ENCODE measurements at places on chromosomes 5 and 9. TPM values are rescaled to one million over a fixed set of nuclear protein-coding genes. Genes with fewer than 3 reads are reported as not detected.
A peak's percentile ranks its signal among the peaks of the same experiment; 100 is the strongest.

DNA sequence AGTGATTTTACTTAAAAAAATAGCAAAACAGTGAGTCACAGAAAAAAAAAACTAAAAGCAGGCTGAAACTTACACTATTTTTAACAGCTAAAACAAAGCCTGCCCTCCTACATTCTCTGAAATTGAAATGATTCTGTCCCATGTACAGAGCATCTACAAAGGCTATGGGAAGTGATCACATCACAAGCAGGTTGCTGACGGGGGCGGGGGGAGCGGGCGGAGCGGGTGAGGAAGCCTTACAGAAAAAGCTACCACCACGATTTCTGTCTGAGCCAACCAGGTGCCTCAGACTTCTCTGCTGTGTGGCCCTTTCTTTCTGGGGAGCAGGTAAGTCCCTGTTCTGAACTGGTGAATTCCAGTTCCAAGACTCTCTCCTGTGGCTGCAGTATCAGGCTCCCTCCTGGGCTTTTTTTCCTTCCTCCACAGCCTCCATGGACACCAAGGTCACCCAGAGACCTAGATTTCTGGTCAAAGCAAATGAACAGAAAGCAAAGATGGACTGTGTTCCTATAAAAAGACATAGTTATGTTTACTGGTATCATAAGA lies 104.9 kb downstream of the ANKRD18B start:
- no peaks in the 10 kb centered on the region for H3K36me3 ChIP-seq
- peaks cover 18% of the 10 kb centered on the region for H3K27me3 ChIP-seq
- H3K4me1 ChIP-seq, result no peaks in the 10 kb centered on the region
- H3K27ac ChIP-seq, result no peak overlapping the region
- H3K4me3 ChIP-seq, result no peak overlapping the region

The CNTNAP3B gene
- total RNA-seq, result 16.2 TPM

- H3K4me1 ChIP-seq, result peaks cover 51% of the 10 kb centered on the region
- DNase-seq, result no peak
- H3K36me3 ChIP-seq, result no peaks in the 10 kb centered on the region
- H3K27ac ChIP-seq, result peak overlapping the region; percentile 68
- H3K4me3 ChIP-seq, result no peak overlapping the region
- no peaks in the 10 kb centered on the region for H3K27me3 ChIP-seq
Measured at GRCh38 chr5:113249206-113249605, 185.6 kb downstream of the TSSK1B start.

GRCh38 chr9:96661711-96662110 lies 6.6 kb upstream of the PRXL2C start:
- peaks cover 10% of the 10 kb centered on the region for H3K4me1 ChIP-seq
- no peaks in the 10 kb centered on the region for H3K27me3 ChIP-seq
- DNase-seq, result no peak
- no peak overlapping the region for H3K4me3 ChIP-seq

The MCIDAS gene
- total RNA-seq, result not detected

DNA sequence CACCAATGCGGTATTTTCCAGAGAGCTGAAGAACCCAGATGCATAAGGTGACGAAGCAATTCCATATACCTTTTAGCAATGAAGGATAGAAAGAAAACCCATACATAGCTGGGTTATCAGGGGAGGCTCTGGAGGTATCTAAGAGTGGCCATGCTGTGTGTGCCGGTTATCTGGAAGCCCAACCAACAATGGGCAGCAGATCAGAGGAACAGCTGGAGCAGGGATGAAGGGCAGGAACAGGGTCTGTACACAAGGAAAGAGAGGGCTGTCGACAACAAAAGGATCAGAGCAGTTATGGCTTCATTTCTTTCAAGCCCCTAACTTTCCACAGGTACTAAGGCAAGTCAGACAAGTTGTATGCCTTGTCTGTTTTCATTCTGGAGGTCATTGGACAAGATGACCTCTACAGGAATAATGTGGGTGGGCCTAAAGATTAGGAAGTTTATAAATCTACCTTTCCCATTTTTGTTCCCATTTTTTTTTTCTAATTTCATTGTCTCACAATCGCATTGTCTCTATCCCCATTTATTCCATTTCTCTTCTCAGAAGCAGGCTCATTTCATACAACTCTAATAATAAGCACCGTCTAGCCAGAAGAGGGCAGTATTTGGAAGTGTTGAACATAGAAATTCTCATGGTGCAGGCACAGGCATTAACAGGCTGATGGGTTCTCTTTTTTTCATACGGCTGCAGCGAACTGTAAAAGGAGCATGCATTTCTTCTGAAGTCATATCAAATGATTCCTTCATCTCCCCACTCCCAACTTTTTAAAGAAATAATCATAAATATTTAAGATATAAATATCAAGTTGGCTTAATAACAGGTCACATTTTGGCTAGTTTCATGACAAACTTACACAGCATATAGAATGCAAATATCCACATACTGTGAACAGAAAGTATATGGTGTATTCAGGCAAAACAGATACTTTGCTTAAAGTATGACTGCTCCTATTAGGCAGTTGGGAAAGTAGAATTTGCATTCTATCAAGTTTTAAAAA lies 63.5 kb downstream of the ZNF474 start:
- no peak overlapping the region for H3K4me3 ChIP-seq
- H3K4me1 ChIP-seq, result no peaks in the 10 kb centered on the region
- DNase-seq, result no peak
- no peaks in the 10 kb centered on the region for H3K36me3 ChIP-seq
- H3K27ac ChIP-seq, result no peak overlapping the region

- H3K4me3 ChIP-seq, result no peak overlapping the region
- H3K27me3 ChIP-seq, result no peaks in the 10 kb centered on the region
- H3K27ac ChIP-seq, result no peak overlapping the region
- no peaks in the 10 kb centered on the region for H3K4me1 ChIP-seq
Measured at GRCh38 chr9:15834541-15834940, 281.7 kb downstream of the CCDC171 start.

DNA sequence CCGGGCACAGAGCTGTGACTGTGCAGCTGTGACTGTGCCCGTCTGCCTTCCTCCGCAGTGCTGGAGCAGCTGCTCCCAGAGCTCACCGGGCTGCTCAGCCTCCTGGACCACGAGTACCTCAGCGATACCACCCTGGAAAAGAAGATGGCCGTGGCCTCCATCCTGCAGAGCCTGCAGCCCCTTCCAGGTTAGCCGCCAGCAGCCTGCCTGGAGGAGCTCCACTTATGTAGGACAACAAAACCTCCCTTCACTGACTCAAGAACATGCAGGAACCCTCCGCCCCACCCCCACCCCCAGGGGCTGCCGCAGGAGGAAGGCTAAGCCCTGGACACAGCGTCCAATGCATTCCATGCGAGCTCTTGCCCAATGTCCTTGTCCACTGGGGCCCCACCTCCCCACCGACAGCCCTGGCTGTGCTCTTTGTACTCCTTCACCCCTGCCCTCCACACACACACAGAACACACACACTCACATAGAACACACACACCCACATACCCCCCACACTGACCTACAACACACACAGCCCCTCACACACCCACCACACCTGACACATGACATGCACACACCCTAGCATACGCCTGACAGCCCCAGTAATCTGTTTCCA lies 27.9 kb downstream of the AFAP1L1 start:
- H3K4me3 ChIP-seq, result peak overlapping the region; percentile 23
- H3K27ac ChIP-seq, result peak overlapping the region; percentile 79
- no peak for DNase-seq
- peaks cover 54% of the 10 kb centered on the region for H3K36me3 ChIP-seq

DNA sequence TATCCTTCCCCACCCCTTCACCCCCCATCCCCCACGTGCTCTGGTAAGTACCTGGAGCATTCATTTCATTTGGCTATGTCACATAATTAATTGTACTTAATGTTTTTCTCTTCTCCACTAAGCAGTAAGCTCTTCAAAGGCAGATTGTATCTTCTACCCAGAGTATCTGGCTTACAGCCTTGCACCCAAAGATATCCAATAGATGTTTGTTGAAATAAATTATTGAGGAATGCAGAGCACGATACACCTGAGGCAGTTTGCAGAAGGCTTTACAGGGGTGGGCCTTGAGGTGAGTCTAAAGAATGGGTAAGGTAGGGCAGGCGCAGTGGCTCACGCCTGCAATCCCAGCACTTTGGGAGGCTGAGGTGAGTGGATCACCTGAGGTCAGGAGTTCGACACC lies 2.5 kb upstream of the SOWAHA start:
- no peak overlapping the region for H3K27ac ChIP-seq
- no peak overlapping the region for H3K4me3 ChIP-seq
- no peaks in the 10 kb centered on the region for H3K36me3 ChIP-seq
- H3K27me3 ChIP-seq, result peaks cover 64% of the 10 kb centered on the region

DNA sequence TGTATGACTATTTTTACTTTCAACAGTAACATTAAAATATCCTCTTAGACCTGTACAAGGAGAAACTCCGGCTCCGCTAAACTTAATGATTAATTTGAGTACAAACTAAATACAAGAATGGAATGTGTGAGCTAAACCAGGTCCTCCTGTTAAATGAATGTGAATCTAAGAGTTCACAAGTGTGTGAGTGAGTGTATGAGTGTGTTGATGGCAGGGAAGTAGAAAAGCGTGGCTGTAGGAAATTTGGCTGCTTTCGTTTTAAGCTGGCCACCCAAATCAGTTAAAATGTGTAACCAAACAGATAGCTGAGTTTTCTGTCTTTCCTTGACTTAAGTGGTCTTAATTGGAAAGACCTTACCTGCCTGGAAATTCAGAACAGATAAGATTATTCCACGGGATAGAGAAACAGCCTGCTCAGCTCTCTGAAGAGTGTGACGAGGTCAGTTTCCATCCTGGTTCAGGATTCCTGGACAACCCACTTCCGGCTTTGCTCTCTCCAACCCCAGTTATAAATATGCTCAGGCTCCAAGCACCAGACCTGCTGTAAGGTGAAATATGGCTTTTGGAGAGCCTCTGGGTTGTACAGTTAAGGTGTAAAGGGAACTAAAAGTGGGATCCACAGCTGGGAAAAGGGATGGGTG lies 908.6 kb upstream of the EDIL3 start:
- H3K27me3 ChIP-seq, result no peaks in the 10 kb centered on the region
- H3K4me3 ChIP-seq, result peak overlapping the region; percentile 10
- DNase-seq, result no peak
- H3K4me1 ChIP-seq, result no peaks in the 10 kb centered on the region
- H3K27ac ChIP-seq, result no peak overlapping the region
- H3K36me3 ChIP-seq, result no peaks in the 10 kb centered on the region

The ZDHHC11B gene
- total RNA-seq, result 19.6 TPM

- no peak overlapping the region for H3K27ac ChIP-seq
- no peak for DNase-seq
- H3K4me1 ChIP-seq, result no peaks in the 10 kb centered on the region
- no peaks in the 10 kb centered on the region for H3K36me3 ChIP-seq
Measured at GRCh38 chr5:53971551-53971950, 338.8 kb downstream of the ARL15 start.

DNA sequence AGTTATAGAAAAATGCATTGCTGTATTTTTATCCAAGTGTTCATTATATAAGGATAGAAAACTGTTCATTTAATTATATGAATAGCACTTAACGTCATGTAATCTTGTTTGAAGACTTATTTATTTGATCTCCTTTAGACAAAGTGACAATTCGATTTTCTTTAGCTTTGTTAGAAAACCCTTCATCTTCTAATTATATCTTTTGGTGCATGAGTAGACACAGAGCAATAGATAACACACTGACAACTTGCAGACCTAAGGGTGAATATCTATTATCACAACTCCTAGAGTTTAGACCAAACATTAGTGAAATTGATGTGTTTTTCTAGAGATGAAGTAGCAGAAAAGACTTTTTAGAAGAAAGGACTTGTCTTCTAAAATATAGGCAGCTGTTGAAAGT lies 446.4 kb upstream of the SEMA6A start:
- H3K36me3 ChIP-seq, result no peaks in the 10 kb centered on the region
- no peak overlapping the region for H3K27ac ChIP-seq
- no peaks in the 10 kb centered on the region for H3K27me3 ChIP-seq
- DNase-seq, result no peak
- no peak overlapping the region for H3K4me3 ChIP-seq
- H3K4me1 ChIP-seq, result no peaks in the 10 kb centered on the region

- H3K27ac ChIP-seq, result no peak overlapping the region
- H3K4me1 ChIP-seq, result peaks cover 65% of the 10 kb centered on the region
- H3K4me3 ChIP-seq, result no peak overlapping the region
- DNase-seq, result no peak
Measured at GRCh38 chr9:92736563-92737215, 27.9 kb downstream of the BICD2 start.

DNA sequence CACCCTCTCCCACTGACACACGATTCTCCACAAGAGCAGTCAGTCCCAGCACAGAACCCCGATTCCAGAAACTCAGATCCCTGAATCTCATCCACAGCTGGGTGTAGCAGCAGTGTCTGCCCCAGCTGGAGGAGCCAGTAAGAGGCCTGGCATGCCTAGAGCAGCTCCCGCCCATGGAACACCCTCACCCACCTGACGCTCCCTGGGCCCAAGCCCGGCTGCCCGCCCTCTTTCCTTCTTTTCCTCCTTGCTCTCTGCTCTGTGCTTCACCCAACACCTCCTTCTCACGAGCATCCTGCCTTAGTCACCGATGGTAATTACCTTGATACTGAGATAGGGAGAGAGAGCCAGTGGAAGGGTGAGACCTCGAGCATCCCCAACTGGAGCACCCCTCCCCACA lies 8.7 kb downstream of the PCDH1 start:
- H3K4me3 ChIP-seq, result no peak overlapping the region
- peaks cover 11% of the 10 kb centered on the region for H3K4me1 ChIP-seq
- H3K36me3 ChIP-seq, result peaks cover 49% of the 10 kb centered on the region
- peak overlapping the region; percentile 3 for H3K27ac ChIP-seq

DNA sequence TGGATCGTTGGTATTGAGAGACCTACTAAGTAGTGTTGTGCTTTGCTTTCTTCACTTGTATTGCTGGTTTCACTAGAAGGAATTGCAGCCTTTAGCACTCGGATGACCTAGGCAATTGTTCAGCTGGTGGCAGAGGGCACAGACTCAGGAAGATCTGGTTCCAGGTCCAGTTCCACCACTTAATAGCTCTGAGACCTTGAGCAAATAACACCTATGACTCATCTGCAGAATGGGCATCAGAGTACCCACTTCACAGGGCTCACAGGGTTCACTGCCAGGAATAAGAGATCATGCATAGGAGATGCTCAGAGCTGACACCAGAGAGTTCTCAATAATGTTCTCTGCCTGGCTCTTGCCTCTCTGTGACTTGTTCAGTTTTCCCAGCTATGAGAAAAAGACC lies 133.6 kb downstream of the SIL1 start:
- H3K4me1 ChIP-seq, result peaks cover 17% of the 10 kb centered on the region
- H3K27me3 ChIP-seq, result no peaks in the 10 kb centered on the region
- H3K4me3 ChIP-seq, result no peak overlapping the region
- no peak overlapping the region for H3K27ac ChIP-seq
- H3K36me3 ChIP-seq, result no peaks in the 10 kb centered on the region

The FOXD1 gene
- not detected for total RNA-seq

- H3K4me1 ChIP-seq, result no peaks in the 10 kb centered on the region
- no peak for DNase-seq
- H3K4me3 ChIP-seq, result no peak overlapping the region
- no peaks in the 10 kb centered on the region for H3K36me3 ChIP-seq
Measured at GRCh38 chr5:144331361-144331760, 160.7 kb downstream of the KCTD16 start.
